ENCODE measurements at places on chromosomes 12 and 14.

- DNase-seq, result no peak
These were observed 217.1 kb upstream of the BTG1 start for GRCh38 chr12:92362785-92363184.

DNA sequence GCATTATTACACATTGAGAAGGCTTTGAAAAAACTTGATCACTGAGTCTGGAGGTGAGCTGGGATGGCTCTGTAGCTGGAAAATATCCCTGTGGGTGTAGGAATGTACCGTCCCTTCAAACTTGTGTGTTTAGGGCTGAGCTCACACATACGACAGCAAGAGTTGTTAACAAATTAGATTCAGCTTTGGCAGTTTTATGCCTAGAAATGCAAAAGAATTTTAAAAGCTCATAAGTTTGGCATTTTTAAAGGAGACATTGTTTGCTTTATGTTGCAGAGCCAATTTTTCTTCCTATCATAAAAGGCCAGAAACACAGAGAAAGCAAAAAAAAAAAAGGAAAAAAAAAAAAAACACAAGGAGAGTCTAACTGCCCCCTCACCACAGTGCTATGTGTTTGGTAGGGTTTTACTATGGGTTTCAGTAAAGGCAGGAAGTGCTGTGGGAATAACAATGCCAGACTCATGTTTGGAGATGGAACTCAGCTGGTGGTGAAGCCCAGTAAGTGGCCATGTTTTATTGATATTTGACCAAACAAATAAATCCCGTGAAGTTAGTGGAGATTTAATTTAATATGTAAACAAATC lies 78.4 kb downstream of the DAD1 start:
- no peak for DNase-seq

DNA sequence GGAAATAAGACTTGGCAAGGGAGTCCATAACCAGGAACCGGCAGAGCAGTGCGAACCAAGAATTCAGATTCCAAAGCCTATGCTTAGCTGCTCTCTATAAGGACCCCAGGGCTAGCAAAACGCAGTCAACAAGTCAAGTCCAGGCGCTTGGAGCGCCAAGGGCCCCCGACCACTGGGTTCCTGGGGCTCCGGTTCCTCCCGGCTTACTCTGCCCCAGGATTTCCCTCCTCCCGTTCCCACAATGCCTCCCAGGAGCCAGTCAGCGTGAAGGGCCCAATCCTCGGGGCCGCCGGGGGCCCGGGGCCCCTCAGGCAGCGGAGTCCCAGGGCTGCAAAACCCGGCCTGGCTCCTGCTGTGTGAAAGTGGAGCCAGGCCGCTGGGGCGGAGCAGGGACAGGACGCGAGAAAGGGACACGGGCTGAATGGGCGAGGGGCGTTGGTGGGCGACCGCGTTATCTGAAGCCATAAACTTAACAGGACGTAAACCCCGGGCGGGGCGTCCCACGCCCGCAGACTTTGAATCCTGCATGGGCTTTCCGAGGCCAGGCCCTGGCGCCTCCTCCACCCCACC lies 1.5 kb downstream of the KRT8 start:
- peak; percentile 49 for DNase-seq

DNA sequence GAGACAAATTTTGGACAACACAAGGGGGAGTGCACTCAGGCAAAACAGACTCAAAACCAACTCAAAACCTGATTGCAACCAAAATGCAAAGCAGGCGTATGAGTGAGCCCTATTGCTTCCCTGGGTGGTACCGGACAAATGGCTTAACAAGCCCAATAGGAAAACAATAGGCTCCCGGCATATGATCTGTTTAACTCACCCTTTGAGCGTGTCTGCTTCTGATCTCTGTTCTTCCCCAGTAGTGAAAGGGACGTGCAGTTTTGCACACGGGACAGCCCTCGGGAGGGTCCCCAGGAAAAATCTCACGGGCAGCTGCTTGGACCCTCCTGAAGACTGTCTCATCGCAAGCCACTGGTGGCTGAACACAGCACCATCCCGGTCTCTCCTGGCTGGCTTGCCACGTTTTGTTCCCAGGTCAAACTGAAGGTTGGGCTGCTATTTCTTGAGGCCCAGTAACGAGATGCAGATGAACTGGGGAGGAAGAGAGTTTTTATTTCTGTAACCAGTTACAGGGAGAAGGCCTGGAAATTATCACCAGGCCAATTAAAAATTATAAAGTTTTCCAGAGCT lies 9.9 kb downstream of the SOAT2 start:
- no peak for DNase-seq

DNA sequence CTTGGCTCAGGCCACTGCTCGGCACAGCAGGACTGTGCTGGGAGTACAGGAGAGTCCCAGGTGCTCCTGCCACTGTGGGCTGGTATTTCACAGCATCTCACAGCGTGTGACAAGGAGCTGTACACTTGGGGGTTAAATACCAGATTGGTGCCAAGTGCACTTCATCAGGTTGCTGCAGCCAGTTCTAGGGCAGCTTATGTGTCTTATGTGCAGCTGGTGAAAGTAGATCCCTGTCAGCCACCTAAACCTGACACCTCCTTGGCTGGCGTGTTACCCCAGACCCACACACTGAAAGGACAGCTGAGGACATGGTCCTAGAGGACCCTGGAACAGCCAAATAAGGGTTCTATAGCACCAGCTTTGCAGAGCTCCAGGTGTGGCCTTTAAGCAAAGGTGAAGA lies 18.9 kb downstream of the PLEKHH1 start:
- no peak for DNase-seq

GRCh38 chr12:124279846-124280360 lies 15.0 kb upstream of the RFLNA start:
- DNase-seq, result no peak

DNA sequence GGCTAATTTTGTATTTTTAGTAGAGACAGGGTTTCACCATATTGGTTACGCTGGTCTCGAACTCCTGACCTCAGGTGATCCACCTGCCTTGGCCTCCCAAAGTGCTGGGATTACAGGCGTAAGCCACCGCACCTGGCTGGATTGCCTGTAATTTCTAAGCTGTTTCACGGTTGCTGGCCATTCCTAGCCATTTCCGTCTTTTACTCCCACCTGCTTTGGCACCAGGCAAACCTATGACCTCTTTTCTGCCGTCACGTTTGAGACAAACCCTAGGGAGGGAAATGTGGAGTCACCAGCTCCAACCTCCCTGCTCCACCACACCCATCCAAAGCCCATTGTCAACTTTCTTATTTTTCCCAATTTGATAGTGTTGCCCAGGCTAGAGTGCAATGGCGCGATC lies 1.2 kb downstream of the GPR132 start:
- no peak for DNase-seq

DNA sequence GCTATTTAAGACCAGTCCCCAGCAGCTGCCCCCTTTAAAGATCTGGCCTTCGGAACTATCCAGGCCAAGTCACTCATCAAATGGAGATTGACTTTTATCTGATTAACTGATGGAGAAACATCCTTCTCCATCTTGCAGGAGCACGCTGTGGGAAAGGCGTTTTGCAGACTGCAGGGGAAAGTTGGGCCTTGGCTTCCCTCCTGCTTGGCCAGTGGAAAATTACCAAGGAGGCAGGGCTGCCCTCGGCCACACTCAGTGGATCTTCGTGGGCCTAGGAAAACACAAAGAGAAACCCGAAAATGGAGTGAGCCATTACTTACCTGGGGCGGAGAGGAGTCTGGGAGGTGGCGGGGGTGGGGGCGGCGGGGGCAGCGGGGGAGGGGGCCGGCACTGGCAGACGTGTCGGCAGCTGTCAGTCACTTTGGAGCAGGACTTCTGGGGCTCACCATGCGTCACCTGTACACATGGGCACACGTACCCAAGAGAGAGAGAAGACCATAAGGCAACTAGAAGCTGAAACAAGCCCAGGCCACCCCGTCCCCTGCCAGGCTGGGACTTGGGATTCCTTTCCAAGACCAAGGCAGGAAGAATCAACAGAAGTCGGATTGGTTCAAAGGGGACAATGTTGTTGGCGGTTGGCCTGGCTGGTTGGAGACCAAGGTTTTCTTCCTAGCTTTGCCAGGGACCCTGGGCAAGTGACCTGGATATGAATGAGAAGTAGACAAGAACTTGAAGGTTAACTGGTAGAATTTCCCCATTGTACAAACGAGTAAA lies 9.2 kb downstream of the PRIMA1 start:
- no peak for DNase-seq

- no peak for DNase-seq
These were observed 236.0 kb upstream of the SYT1 start for GRCh38 chr12:78628491-78629100.

DNA sequence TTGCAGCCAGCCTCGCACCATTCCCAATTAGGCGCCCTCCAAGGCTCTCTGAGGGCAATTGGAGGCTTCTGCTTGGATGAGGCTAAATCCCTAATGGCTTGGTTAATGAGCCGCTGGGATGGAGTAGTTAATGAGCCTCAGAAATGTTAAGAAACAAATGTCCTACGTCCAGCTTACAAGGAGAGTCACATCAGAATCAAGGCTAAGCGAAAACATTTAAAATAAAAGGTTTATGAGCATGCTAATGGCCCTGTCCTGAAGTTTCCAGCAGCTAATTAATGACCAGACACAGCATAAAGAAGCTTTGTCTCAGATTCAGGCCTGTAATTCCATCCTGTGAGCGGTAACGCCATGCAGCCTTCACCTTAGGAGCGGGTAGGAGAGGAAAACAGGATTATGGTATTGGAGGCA lies 200.7 kb upstream of the BCL2L14 start:
- DNase-seq, result no peak

GRCh38 chr12:119325813-119326212 lies 8.7 kb upstream of the CCDC60 start:
- no peak for DNase-seq

GRCh38 chr14:94383777-94384176 lies 4.6 kb downstream of the SERPINA1 start:
- DNase-seq, result no peak

DNA sequence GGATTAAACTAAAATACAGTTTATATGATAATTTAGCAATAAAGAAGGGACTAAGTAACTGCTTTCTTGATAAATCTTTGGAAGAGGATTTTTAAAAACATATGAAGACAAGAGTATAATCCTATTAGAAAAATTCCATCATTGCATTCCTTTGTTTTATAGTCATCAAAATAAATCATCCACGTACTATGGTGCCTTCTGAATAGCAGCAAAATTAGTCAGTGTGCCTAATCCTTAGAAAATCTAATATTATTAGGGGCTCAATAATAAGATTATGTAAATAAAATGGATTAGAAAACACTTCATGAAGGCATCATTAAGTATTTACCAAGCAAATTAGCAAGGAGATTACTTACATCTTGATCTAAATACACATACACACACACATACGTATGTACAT lies 102.1 kb downstream of the KCNH5 start:
- DNase-seq, result no peak

- no peak for DNase-seq
These were observed 26.5 kb downstream of the CD9 start for GRCh38 chr12:6226679-6227051.

- DNase-seq, result no peak
These were observed 18.9 kb downstream of the IGF1 start for GRCh38 chr12:102461501-102461900.

GRCh38 chr12:67524861-67525616 lies 123.5 kb upstream of the DYRK2 start:
- no peak for DNase-seq

GRCh38 chr12:56288705-56289387 lies 11.3 kb downstream of the CS start:
- no peak for DNase-seq

DNA sequence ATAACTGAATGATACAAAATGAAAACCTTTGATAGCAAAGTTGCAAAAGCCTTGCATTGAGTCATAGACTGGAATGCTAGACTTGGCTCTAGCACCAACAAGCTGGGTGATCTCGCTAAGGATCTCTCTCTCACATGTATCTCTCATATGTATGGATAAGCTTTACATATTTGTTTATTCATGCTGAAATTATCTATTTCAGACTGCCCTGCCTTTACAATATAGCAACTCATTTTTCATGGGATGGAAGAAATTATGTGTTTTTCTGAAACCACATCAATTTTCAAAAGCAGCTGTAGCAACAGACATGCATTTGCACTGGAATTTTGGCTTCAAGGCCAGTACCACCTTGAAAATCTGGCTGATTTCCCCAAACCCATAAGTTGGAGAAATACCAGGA lies 11.4 kb downstream of the RERG start:
- DNase-seq, result no peak

DNA sequence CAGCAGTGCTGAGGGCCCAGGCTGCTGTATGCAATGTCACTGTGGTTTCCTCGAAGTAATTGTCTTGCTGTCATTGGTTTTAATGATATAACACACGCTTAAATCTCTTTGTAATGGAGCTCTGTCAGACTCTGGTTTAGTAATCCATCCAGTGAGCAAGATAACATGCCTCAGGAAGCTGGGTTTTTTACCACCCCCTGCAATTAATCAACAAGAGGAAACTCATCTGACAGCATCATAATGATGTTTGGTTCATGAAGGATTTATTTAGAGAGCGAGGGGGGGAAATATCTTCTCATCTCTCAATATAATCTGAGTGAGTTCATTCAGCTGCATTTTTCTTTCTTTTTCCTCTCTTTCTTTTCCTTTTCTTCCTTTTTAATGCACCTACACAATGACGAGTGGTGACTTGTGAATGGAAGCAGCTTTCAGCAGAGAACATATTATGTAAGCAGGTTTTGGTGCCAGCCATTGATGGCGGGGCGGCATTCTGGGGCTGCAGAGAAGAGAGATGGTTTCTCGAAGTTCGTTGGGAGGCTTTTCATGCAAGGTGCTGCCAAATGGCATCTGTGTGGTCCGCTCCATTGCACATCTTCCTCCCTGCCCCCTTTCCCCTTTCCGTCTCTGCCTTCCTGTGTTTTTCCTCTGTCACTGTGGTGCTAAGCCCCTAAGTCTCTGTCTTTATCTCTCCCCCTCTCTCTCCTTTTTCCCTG lies 6.7 kb downstream of the RPH3A start:
- DNase-seq, result no peak

DNA sequence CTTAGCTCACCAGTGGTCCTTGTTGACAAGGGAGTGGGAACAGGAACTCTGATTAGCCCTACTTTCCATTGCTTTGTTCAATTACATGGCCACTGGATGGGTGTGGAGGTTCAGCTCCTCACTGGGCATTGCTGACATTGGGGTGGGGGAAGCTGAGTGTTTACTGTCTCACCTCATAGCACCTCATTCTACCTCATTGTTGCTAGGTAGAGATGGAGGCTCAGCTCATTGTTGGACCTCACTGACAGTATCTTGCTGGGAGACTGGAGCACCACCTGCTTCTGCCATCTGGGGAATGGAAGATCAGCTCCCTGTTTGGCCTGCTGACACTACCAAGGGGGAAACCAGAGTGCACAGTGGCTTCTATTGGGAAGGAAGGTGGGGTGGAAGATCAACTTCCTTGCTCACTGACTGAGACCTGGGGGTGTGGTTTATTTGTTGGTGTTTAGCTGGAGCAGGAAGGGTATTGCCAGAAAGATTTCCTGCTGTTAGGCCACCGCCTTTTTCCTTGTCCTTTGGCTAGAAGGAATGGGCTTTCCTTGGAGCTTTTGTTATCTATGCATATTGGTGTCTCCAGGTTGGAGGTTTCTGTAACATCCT lies 1.3 kb upstream of the OR4E2 start:
- no peak for DNase-seq

Data from activated naive CD4-positive, alpha-beta T cell (primary cell).